Activated CD8-positive, alpha-beta memory T cell treated with anti-CD3 and anti-CD28 coated beads, Interleukin-2, amount 10 ng/mL, durations not matched to agents 7 days and 5 days (primary cell): ENCODE measurements at places on chromosomes 2 and 18. TPM values are rescaled to one million over a fixed set of nuclear protein-coding genes. Genes with fewer than 3 reads are reported as not detected.

Gene PLGLB2
- 0.85 TPM for total RNA-seq

Gene FAHD2B
- 29.6 TPM for total RNA-seq

Gene LAMA3
- total RNA-seq: not detected

Gene CCDC74B
- 0.47 TPM for total RNA-seq

Gene CCDC85A
- not detected for total RNA-seq

Gene SERPINB13
- not detected for total RNA-seq

Gene ILKAP
- total RNA-seq: 52.6 TPM

Gene UCN
- 1.1 TPM for total RNA-seq

Gene TEKT4
- not detected for total RNA-seq

Gene KCNF1
- not detected for total RNA-seq

Gene IL36RN
- not detected for total RNA-seq

Gene C2orf15
- total RNA-seq: 0.47 TPM

Gene LOXHD1
- total RNA-seq: 0.26 TPM

Gene ESCO1
- 21.1 TPM for total RNA-seq

Gene C2orf66
- 0.16 TPM for total RNA-seq

Gene RGPD3
- total RNA-seq: not detected

Gene PTPN18
- 82.3 TPM for total RNA-seq

Gene BOLL
- total RNA-seq: not detected

Gene CHRND
- not detected for total RNA-seq

Gene MAP2
- total RNA-seq: not detected

Gene RESP18
- not detected for total RNA-seq

Gene MAB21L4
- not detected for total RNA-seq

Gene LRP2
- 0.44 TPM for total RNA-seq

Gene MYO3B
- 0.38 TPM for total RNA-seq

Gene ACADL
- total RNA-seq: not detected

Gene EGR4
- 0.09 TPM for total RNA-seq

Gene LIPG
- total RNA-seq: not detected

Gene INPP5D
- 140 TPM for total RNA-seq

Gene CXCR2
- total RNA-seq: 0.30 TPM

Gene CXCR1
- 1.4 TPM for total RNA-seq

Gene PTCD3
- 172 TPM for total RNA-seq

Gene NYAP2
- total RNA-seq: not detected

Gene IL18R1
- total RNA-seq: 25.9 TPM

Gene VWC2L
- total RNA-seq: not detected

Gene ANKRD53
- not detected for total RNA-seq

Gene CAPN14
- 0.26 TPM for total RNA-seq

Gene C2orf69
- total RNA-seq: 18.9 TPM

Gene RSAD2
- 183 TPM for total RNA-seq

Gene SGO2
- total RNA-seq: 39.7 TPM
